Activated T-helper 9 cell treated with anti-CD3 and anti-CD28 coated beads, Interleukin-2, amount 50 U/mL, for 16 hours (primary cell): ENCODE measurements at places on chromosomes 5 and 9.

GRCh38 chr5:95794070-95794516 lies 28.4 kb downstream of the GLRX start:
- DNase-seq = no peak

DNA sequence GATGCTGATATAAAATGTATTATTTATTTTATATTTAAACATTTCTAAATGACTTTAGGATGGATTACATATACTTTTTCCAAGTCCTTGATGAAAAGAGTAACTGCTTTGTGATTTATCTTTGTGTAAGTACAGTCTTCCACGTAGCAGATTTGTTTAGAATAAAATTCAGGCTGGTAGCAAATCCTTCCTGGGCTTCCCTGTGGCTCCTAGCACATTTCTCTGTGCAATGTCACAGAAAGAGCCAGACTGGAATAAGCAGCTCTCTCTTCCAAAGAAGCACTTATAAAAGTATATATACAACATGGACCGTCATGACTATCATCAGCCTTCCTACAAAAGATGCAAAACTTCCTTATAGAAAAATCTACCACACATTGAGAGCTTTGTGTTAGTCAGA lies 388.6 kb downstream of the ACTL7B start:
- DNase-seq = no peak

GRCh38 chr9:108551030-108551841 lies 304.6 kb downstream of the ACTL7B start:
- no peak for DNase-seq

GRCh38 chr9:80968611-80969010 lies 720.7 kb downstream of the TLE1 start:
- DNase-seq = no peak

- no peak for DNase-seq
These were observed 34.2 kb downstream of the THBS4 start for GRCh38 chr5:80069251-80069800.

GRCh38 chr5:160048131-160048530 lies 39.2 kb downstream of the TTC1 start:
- DNase-seq = no peak

DNA sequence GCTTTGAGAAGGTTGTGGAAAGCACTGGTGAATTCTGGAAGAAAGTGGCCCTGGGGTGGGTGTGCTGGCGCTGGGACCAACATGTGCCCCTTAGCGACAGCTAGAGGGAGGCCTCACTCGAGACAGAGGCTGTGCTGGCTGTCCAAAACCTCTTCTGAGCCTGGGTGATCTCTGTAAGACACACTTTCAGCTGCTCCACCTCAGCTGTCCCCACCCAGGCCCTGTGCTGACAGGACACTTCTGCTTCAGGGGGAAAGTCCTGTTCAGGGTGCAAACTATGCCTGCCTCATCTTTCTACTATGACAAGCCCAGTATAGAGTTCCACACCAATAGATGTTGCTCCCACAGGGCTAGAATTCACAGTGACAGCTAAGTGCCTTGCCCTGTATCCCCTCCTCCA lies 426.4 kb downstream of the MED10 start:
- DNase-seq = no peak

GRCh38 chr5:5986492-5987178 lies 391.7 kb downstream of the MED10 start:
- DNase-seq = no peak

GRCh38 chr9:6106711-6107339 lies 91.4 kb upstream of the RANBP6 start:
- no peak for DNase-seq

DNA sequence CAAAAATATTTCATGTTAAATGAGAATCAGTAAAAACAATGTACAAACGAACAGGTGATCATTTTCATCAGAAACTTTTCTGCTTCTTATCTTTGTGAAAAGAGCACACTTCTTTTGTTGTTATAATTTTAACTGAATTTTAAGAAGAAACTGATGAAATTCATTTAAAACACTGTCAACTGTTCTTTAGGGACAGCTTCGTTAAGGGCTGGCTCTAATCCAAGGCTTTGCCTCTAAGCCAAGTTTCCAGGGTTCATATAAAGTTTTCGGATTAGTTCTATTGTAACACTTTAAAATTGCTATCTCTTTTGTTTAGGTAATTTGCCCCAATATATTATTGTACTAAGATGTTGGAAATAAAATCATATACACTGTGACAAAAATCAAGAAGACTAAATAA lies 559.2 kb downstream of the TUSC1 start:
- DNase-seq = no peak

GRCh38 chr5:142717582-142718215 lies 31.8 kb upstream of the FGF1 start:
- DNase-seq = no peak

- DNase-seq = no peak
These were observed 90.9 kb upstream of the PPP1R2B start for GRCh38 chr5:156759156-156759555.

- peak; percentile 36 for DNase-seq
These were observed 8.4 kb downstream of the UBTD2 start for GRCh38 chr5:172274951-172275753.

DNA sequence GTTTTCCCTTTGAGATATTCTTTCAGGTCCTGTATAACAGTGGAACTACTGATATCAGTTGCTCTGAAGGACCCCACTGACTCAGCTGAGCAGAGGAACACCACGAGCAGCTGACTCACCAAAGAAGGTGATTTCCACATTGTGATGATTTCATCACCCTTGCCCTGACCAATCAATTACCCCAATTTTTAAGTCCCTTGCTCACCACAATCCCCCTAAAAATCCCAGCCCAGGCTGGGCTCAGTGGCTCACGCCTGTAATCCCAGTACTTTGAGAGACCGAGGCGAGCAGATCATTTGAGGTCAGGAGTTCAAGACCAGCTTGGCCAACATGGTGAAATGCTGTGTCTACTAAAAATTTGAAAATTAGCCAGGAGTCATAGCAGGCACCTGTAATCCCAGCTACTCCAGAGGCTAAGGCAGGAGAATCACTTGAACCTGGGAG lies 125.3 kb upstream of the ABCA1 start:
- peak; percentile 22 for DNase-seq

- no peak for DNase-seq
These were observed 71.3 kb downstream of the RASEF start for GRCh38 chr9:82991671-82992070.

- DNase-seq = no peak
These were observed 353.7 kb downstream of the ARL15 start for GRCh38 chr5:53956632-53957031.

GRCh38 chr9:136623842-136624183 lies 38.9 kb upstream of the EGFL7 start:
- no peak for DNase-seq

DNA sequence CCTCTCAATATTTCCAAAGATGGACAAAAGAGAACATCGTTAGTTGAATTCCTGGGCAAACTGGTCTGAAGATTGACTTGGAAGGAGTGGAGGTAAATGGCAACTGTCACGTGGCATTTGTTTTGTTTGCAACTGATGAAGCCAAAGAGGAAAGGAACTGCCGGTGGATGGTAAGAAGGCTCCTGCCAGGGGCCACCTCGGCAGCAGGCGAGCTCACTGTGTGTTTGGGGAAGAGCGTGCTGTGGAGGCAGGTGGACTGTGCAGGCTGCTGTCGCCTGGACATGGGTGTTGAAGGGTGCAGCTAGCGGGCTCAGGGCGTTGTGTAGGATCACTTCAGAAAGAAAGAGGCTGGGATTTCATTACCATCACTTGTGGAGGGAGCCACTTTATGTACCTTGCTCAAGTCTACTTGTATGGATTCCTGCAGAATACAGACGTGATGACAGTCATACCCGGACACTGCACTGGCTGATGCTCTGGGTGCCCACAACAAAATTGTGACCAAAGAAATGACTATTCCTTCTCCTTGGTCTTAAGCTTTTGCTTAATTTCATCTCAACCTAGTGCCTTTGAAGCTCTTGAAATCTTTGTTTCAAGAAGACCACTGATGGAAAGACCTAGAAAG lies 72.7 kb downstream of the MAP1B start:
- DNase-seq = no peak

DNA sequence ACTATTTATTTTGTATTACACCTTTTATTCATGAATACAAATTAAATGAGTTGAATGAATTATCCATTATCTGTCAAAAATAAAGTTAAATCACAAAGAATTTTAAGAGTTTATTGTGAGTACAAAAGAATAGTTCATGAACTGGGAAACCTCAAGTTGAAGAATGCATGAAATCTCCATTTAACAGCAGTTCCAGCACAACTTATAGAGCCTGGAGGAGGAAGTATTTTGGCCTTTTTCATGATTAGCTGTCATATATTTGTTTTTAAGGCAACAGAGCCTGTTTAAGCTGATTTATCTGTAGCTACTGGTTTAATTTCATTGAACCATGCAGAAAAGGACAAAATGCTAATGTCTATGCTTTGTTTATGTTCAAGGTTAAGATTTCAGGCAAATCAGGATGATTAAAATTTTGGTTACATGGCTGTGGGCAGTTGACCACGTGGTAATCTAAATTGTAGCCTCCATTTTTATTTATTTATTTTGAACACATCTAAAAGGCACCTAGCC lies 12.2 kb downstream of the SPINK1 start:
- DNase-seq = no peak

DNA sequence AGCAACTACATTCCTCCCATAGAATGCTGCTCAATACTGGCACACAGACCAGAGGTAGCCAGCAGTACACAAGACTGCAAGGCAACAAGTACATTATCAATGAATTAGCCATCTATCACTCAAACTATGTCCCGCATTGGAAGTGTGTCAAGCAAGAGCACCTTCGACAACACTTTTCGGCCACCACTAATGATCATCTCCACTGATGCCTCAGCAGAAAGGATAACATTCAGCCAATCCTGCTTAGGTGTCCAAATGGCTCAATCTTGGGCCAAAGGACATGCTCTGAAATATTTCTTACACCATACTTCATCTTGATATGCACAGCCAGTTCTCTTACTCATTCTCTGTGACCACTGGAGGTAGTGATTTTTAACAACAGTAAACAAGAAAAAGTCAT lies 25.0 kb downstream of the SKP1 start:
- DNase-seq = no peak

GRCh38 chr9:114427644-114428043 lies 39.9 kb upstream of the AKNA start:
- DNase-seq = no peak

GRCh38 chr5:68245319-68245718 lies 29.8 kb downstream of the PIK3R1 start:
- DNase-seq = no peak

DNA sequence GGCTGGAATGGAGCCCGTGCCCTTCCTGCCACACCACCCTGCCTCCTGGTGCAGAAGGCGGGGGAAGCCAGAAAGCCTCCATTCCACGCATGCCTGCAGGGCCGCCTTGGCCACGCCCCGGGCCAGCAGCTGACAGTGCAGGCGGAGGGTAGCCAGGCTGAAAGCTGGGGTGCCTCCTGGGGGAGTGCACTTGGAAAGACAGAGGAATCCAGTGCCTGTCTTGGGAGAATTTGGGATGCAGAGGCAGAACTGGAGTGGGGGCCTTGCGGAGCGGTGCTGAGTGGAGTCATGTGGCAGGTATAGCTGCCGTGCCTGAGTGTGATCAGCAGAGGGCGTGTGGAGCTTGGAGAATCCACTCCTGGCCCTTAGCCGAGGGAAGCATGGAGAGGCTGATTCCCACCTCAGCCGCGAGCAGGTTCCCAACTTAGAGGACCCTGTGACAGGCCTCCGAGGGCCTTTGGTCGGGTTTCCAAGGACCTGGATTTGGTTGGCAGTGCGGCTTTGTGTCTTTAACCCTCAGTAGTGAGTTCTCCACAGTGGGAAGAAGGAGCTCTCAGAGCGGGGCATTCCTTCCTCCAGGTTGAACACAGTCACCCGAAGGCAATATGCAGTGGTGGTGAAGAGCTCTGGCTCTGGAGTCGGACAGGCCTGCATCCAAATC lies 9.1 kb upstream of the URM1 start:
- peak; percentile 44 for DNase-seq

- no peak for DNase-seq
These were observed 3.6 kb upstream of the DPH7 start for GRCh38 chr9:137582286-137582860.

GRCh38 chr9:18569941-18570630 lies 96.1 kb downstream of the ADAMTSL1 start:
- no peak for DNase-seq

DNA sequence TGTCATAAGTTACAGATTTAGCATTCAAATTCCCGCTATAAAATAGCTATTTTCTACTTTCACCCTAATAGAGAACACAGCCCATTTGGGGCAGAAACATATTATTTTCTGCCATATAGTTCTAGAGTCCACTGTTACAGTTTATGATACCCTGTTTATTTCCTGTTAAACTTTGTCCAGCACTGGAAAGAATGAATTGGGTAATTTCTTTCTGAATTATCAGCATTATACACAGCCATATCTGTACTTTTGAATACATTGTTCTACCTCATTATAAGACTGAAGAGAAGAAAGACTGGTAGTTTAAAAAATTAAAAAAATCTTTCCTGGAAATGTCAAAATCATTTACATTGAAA lies 332.1 kb downstream of the DIRAS2 start:
- DNase-seq = no peak

- no peak for DNase-seq
These were observed 40.7 kb downstream of the ECPAS start for GRCh38 chr9:111443454-111443853.

GRCh38 chr9:89023740-89024139 lies 32.5 kb downstream of the S1PR3 start:
- no peak for DNase-seq

DNA sequence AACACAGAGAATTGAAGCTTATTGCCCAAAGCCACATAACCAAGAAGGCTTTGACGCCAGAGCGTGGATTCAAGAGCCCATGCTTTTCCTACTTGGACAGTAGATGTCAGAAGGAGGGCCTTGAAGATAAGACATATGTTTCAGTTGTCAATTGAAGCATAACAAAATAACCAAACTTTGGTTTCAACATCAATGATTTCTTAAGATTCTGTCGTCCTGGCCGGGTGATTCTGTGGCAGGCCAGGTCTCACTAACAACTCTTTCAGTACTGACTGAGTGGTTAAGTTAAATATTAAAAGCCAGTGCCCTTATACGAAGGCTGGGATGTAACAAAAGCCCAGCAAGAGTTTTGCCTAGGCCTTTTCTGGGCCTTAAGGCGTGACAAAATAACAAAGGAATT lies 94.0 kb downstream of the RCL1 start:
- no peak for DNase-seq

DNA sequence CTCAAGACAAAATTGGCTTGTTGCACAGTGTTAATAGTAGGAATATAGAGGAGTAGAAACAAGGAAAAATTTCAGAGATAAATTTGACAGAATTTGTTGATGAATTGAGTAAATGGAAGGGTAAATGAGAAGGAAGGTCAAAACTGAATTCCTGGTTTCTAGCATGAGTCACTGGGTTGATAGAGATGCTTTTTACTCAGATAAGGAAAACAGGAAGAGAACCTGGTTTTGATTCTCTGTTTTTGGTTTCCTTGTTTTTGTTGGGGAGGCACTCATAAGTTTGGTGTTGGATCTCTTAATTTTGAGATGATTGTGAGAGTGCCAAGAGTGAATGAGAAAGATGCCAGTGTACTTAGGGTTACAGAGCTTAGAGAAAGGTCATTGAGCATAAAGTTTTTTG lies 7.1 kb downstream of the LRRC70 start:
- no peak for DNase-seq
